Activated effector memory CD4-positive, alpha-beta T cell treated with Interleukin-2 at 50 U/mL for 16 hours (primary cell): ENCODE measurements at places on chromosomes 11 and 22.

- DNase-seq: no peak
Observed at GRCh38 chr11:116715383-116715782, 57.4 kb downstream of the BUD13 start.

DNA sequence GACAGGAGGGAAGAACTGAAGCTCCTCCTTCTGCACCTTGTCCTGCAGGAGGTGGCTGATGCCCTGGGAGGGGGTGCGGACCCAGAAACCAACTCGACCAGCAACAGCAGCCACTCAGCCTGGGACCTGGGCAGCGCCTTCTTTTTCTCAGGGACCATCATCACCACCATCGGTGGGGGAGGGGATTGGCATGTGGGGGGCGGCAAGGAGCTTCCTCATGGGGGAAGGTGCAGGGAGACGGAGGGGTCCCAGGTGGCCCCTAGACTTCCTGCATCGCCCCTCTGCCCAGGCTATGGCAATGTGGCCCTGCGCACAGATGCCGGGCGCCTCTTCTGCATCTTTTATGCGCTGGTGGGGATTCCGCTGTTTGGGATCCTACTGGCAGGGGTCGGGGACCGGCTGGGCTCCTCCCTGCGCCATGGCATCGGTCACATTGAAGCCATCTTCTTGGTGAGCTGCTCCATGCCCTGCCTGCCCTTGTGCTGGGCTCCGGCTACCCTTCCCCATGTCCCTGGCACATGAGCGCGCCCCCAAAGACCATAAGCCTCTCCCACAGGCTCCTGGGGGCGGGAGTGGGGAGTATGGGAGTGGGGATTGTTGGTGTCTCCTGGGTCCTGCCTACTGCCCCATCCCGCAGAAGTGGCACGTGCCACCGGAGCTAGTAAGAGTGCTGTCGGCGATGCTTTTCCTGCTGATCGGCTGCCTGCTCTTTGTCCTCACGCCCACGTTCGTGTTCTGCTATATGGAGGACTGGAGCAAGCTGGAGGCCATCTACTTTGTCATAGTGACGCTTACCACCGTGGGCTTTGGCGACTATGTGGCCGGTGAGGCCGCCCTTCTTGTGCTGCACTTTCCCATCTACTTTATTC is 3.1 kb upstream of the CATSPERZ start:
- no peak for DNase-seq

- no peak for DNase-seq
Observed at GRCh38 chr22:43392385-43392989, 19.3 kb upstream of the MPPED1 start.

- peak; percentile 16 for DNase-seq
Observed at GRCh38 chr22:32796865-32797573, 4.5 kb upstream of the TIMP3 start.

DNA sequence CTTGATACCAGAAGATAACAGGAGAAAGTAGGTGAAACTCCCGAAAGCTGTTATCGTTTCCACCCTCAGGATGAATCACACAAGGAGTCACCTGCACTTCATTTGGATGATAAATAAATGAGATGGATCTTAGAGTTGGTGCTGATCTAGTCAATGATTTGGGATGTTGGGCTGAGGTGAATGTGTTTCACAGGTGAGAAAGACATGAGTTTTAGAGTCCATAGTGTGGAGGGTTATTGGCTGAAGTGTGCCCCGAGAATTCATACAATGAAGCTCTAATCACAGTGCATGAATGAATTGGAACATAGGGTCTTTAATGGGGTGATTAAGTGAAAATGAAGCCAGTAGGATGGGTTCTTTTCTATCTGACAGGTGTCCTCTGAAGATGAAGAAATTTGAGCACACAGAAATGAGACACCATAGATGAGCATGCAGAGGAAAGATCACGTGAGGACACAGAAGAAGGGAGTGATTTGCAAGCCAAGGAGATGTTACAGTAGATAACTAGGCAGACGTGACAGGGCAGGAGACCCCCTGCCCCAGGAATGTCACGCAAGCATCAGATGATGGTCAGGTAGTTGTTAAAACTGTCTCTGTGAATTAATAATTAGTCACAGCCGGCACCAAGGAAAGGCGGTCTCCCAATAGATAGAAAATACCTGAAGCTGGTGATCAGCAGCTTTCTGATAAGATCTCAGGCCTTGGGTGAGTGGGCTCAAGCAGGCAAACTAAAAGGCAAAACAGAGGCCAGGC is 60.3 kb upstream of the IGLL5 start:
- DNase-seq: no peak

- no peak for DNase-seq
Observed at GRCh38 chr11:117217141-117218084, 14.5 kb downstream of the PCSK7 start.

DNA sequence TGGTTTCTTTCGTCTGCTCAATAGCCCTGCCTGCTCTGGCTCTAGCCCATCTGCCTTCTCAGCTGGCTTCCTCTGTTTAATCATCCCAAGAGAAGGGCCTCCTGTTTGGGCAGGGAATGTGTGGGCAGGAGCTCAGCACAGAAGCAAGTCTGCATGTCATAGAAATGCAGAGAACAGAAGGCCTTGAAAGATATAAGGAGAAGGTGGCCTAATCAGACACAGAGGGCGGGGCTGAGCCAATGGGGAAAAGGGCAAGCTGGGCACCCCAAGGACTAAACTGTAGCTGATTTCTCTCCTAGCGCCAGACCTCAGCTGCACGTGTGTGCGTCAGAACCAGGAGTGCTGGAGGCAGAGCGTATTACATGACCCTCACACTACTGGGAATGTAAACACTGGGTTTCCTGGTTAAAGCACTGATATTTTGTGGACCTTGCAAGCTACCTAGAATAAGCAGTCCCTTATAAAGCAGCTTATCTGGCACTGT is 7.6 kb upstream of the CCKBR start:
- no peak for DNase-seq

DNA sequence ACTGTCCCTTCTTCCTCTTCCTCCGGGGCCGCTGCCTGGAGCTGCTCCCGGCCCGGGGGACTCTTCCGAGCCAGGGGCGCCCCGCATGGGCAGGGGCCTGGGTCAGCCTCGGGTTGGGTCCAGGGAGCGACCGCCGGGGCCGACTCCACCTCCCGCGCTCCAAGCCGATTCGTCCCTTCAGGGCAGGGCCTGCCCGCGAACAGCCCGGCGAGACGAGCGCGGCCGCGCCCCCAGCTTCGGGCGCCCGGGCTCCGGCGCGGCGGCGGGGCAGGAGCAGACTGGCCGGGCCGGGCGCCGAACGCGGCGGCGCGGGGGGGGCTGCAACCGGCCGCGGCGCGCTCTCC is at the start of gene LARGE1:
TSS of gene LARGE1 (minus strand) at position 280 of the 344 bp plus-strand sequence.
- DNase-seq: no peak

GRCh38 chr22:39267974-39268373 is 23.2 kb upstream of the PDGFB start:
- no peak for DNase-seq

DNA sequence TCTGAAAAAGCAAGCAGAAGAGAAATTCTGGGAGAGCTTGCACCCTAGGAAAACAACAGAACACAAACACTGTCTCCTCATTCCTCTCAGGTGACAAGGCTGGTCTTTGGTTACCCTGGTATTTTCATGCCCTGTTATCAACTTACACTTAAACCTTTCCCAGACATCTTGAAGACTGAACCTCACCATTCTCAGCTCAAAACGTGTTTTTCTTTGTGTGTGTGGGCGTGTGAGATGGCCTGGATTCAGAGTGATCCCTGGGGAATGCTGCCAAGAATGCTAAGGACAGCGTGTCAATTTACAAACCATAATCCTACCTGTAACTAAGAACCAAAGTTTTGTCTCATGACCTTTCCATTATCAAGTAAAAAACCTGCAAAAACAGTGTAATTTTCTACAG is 33.3 kb downstream of the ELF5 start:
- DNase-seq: no peak

DNA sequence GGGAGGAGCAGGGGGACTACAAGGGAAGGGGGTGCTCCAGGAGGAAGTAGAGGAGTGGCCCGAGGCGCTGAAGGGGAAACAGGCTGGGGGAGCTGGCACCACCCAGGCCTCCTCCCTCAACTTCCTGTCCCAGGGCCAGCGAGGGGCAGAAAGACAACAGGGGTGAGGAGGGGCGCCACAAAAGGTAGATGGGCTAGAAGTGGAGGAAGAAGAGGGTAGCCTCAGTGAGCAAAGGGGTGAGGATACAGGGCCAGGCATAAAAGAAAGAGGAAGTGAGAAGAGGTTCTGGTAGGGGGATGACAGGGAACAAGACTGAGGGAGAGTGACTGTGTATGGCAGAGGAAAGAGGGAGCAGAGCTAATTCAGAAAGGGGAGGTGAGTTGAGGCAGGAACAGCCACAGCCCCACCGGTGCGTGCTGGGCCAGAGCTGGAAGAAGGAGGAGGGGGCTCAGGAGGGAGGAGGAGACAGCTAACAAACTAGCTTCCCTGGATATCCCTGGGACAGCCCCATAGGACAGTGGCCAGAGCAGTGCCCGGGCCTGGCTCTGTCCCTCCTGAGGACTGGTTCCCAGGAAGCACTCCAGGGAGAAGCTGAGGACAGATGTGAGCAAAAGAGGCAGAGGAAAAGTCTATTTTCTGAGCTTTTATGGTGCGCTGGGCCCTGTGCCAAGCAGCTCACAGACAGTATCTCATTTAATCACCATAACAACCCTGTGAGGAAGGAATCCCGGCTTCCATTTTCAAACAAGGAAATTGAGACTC is 8.5 kb downstream of the DCHS1 start:
- no peak for DNase-seq

DNA sequence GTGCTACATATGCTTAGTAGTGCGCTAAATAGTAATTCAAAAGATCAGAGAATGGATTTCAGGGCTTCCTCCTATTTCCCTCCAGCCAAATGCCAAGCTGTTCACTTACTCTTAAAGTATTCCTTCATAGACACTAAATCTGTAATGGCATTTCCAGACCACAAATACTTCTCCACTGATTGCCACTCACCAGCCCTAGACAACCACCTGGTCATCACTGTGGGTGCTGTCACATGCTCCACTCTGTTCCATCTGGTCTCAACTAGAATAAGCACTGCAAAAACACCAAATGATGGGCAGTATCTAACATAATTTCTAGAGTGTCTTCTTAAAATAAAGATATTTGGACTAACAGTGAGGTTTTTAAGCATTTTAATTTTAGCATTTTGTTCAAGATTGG is 341.3 kb downstream of the AASDHPPT start:
- DNase-seq: no peak

GRCh38 chr22:47115921-47116320 is 353.5 kb downstream of the TBC1D22A start:
- no peak for DNase-seq

GRCh38 chr11:62621027-62621566 is 689 bp downstream of the B3GAT3 start:
- DNase-seq: no peak

GRCh38 chr11:27255447-27255828 is 107.6 kb downstream of the CCDC34 start:
- DNase-seq: no peak

DNA sequence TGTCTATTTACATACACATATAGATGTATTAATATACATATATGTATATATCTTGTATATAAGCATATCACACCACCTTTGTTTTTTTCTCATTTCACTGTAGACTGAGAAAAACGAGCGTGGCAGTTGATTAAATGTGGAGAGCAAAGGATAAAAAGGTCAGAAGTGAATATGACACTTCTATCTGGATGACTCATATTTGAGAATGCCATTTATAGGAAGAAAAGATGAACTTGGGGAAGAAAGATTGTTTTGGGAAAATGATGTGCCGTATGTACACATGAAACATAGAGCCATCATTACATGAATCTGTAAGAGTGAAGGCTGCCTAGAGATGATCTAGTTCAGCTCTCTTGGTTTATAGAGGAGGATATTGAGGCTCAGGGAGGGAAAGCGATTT is 28.7 kb downstream of the AMOTL1 start:
- no peak for DNase-seq

DNA sequence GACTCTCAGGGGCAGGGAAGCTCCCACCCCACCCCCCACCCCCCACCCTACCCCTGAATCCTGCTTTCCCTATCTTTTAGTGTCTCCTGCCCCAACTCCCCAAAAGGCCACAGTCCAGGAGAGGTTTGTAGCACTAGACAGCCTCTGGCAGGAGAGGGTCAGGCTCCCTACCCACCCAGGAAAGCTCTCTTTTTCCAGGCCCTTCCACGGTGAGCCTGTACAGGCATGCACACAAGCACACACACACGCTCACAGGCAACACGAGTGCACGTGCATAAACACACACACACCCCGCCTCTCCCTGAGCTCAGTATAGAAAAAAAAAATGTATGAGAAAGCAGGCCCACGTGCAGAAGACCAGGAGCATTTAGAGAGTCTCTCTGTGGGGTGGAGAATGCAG is 414.0 kb downstream of the MN1 start:
- no peak for DNase-seq

DNA sequence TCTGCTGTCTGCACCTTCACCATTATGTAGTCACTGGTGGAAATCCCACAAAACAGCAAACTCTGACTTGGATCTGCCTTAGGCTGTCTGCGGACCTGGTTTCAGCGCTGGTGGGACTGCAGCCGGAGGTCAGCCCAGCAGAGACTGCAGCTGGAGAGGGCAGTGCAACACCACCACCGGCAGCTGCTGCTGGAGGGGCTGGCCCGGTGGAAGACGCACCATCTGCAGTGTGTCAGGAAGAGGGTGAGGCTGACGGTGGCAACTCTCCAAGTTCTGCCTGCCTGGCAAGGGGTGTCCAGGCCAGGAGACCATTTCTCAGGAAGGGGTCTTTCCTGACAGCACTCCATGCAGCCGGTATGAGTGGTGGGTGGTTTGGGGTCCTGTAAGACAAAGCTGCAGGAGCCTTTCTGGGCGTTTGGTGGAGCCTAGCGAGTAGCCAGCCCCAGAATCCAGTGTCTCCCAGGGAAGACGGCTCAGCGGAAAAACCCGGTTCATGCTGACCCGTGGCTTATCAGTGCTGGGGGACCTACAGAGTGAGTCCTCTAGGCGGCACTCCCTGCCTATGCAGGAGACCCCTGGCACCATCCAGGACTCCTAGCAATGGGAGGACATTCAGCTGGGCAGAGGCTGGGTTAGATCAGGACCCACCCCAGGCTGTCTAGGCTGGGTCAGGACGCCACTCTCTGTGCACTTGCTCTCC is 50.8 kb downstream of the PISD start:
- DNase-seq: no peak

- no peak for DNase-seq
Observed at GRCh38 chr22:28793976-28794584, 6.3 kb downstream of the XBP1 start.
